ENCODE measurements at places on chromosomes 1 and 21.

GRCh38 chr21:29078869-29079767, 5.7 kb upstream of the CCT8 start:
- DNase-seq: no peak

- no peak for DNase-seq
These were observed 123.4 kb downstream of the RIPK4 start for GRCh38 chr21:41643246-41643966.

DNA sequence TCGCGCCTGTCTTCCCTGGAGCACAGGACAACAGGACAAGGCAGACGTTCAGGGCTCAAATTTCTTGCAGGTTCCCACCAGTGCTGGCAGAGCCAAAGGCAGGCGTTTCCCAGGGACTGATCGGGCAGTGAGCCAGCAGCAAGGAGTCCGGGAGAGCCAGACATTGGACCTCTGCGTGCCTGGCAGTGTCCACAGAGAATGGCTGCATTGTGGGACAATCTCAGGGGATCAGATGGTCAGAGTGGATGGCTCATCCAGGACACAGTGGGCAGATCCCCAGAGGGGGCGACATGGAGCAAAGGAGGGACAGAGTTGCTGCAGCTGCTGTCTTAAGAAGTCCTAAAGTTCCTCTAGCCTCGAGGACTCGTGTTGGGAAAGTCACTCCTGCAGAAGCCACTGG, 4.6 kb downstream of the TMEM63A start:
- DNase-seq: no peak

GRCh38 chr21:41406340-41406739, 19.7 kb upstream of the MX1 start:
- no peak for DNase-seq

- DNase-seq: no peak
These were observed 8.1 kb downstream of the SLX9 start for GRCh38 chr21:44947930-44948331.

DNA sequence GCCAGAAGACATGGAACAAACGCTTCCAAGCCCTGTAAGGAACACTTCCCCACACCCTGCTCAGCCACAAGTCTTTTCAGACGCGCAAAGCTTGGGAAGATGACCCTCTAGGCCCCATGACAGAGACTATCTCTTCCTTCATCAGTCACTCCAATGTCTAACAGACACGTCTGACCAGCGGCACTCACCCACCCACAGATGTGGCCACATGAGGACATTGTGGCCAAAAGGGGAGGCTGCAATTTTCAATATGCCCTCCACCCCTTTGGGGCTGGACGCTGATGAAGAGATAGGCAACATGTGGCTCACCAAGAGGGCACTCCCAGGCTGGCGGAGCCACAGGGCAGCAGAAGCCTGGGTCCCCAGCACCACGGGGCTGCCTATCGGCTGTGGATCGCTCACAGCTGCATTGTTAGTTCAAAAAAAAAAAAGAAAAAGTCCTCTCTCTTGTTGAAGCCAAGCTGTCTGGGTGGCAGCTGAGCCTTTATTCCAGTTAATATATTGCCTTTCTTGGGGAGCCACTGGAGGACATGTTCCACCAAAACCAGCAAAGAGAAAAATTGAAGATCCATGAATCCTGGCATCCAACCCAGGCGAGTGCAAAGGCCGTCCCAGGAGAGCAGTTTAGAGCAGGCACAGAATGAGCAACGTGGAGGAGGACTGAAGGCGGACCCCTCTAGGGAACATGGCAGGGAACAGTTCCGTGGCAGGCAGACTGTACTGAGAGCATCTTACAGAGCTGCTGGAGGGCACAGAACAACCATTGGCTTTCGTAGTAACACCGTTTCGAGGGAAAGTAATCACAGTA, 52.7 kb upstream of the GPR153 start:
- no peak for DNase-seq

- peak; percentile 41 for DNase-seq
These were observed 82.0 kb downstream of the TGFBR3 start for GRCh38 chr1:91803847-91804545.

DNA sequence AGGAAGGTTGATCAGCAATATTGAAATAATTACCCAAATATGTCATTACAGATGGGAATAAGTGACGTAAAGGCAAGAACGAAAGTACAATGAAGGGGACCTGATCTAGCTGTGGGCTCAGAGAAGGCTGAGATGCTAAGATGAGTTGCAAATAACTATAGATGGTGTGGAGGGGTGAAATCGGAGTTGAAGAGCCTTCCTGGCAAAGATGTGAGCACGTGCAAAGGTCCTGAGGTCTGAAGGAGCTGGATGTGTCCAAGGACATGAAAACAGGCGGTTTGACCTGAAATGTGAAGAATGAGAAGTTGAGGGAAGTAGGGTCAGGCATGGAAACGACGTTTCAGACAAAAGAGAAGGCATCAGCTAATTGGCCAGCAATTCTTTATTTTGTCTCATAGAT, 61.6 kb upstream of the SLC45A1 start:
- DNase-seq: no peak

- DNase-seq: no peak
These were observed 495.1 kb downstream of the SETD4 start for GRCh38 chr21:35565204-35565611.

GRCh38 chr1:229205854-229206253, 65.1 kb upstream of the RAB4A start:
- no peak for DNase-seq

GRCh38 chr1:56626546-56626945, 18.6 kb upstream of the PRKAA2 start:
- no peak for DNase-seq
